GM23338 (cell line): ENCODE measurements at places on chromosomes 2 and 18.

DNA sequence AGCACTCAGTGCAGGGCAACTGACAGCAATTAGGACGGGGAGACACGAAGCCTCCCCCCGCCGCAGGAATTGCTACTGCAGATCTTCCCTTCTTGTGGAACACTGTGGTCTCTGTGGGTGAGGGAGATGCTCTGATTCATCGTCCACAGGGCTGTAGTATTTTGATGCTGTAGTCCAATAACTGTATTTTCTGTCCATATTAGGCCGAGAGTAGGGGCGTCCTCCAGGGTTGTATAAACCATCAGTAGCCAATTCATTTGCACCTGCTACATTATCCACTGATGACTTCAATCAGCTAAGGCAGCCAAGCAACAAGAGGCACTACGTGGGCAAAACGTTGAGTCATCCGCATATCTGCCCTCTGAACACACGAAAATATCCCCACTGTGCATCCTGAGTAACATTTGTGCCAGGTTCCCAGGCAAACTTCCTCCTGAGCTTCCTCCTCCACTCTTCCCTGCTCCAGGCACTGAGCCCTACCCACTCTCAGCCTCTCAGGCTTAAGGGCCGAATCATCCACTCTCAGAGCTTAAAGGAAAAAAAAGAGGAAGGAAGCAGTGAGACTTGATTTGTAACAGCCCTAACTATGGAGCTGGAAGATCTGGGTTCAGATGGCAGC, 62.1 kb downstream of the LBH start:
- no peak for DNase-seq
- H3K4me3 ChIP-seq = no peak overlapping the region
- H3K36me3 ChIP-seq = no peaks in the 10 kb centered on the region
- H3K27ac ChIP-seq = no peak overlapping the region
- H3K4me1 ChIP-seq = peaks cover 15% of the 10 kb centered on the region

DNA sequence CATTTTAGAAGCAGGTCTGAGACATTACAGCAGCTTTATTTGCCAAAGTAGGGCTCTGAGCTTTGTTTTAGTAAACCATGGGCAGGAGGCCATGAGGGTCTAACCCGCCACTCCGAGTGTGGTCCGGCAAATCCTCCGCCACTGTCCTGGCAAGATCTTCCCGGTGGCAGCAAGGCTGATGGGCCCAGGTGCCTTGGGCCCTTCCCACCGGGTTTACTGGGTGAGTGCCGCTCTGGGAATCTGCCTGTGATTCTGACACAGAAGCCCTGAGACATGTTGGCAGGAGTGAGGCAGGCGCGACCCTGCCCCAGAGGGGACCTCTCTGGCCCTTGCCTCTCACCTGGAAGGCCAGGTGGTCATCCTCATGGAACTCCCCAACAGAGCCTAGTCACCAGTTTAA, 29.9 kb downstream of the MTERF4 start:
- no peaks in the 10 kb centered on the region for H3K4me1 ChIP-seq
- H3K4me3 ChIP-seq = no peak overlapping the region
- DNase-seq = no peak
- no peaks in the 10 kb centered on the region for H3K27me3 ChIP-seq

GRCh38 chr2:17470855-17471641, 47.2 kb downstream of the RAD51AP2 start:
- H3K4me1 ChIP-seq = peaks cover 4% of the 10 kb centered on the region; the same call in 1 of the 2 replicates
- no peak overlapping the region for H3K27ac ChIP-seq
- H3K27me3 ChIP-seq = no peaks in the 10 kb centered on the region
- peak; percentile 87 for DNase-seq
- peaks cover 15% of the 10 kb centered on the region; the same call in 1 of the 2 replicates for H3K36me3 ChIP-seq

DNA sequence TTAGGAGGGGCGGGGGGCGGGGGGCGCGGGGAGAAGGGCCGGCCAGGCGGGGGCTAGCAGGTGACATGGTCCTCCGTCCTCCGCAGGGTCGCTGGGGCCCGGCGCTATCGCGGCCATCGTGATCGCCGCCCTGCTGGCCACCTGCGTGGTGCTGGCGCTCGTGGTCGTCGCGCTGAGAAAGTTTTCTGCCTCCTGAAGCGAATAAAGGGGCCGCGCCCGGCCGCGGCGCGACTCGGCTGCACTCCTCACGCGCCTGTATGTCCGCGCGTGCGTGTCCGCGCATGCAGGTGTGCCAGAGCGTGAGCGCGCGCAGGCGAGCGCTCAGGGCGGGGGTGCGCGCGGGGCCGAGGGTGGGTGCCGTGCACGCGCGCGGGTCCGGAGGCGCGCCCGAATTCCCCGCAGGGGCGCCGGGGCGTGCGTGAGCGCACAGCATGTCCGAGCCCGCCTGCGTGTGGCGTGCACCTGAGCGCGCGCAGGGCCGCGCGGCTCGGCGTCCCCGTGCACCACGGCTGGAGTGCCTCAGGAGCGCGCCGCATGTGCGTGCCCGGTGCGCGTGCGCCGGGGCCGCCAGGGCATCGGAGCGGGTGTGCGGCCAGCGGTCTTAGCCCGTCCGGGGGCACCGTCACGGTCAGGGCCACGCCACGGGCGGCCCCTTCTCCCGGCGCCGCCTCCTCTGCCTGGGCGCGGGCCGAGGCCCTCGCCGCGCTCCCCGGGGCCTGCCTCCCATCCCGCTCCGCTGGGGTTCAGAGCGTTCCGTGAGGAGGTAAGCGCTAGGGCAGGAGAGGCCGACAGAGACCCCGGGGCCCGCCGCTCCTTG, 6.3 kb downstream of the SNORC start:
- H3K4me3 ChIP-seq = peak overlapping the region; percentile 64
- DNase-seq = peak; percentile 65
- no peaks in the 10 kb centered on the region for H3K36me3 ChIP-seq
- no peaks in the 10 kb centered on the region; the same call in 1 of the 2 replicates for H3K4me1 ChIP-seq
- H3K27me3 ChIP-seq = peaks cover 28% of the 10 kb centered on the region
- no peak overlapping the region for H3K27ac ChIP-seq

- no peaks in the 10 kb centered on the region for H3K36me3 ChIP-seq
- H3K27ac ChIP-seq = 0 out of 2 replicates have a peak overlapping the region, but pooled peaks have one; percentile 32
- H3K27me3 ChIP-seq = no peaks in the 10 kb centered on the region
Measured at GRCh38 chr2:98464772-98465310, 20.2 kb downstream of the INPP4A start.

- peaks cover 22% of the 10 kb centered on the region for H3K4me1 ChIP-seq
- H3K4me3 ChIP-seq = peak overlapping the region; percentile 66
- H3K27ac ChIP-seq = no peak overlapping the region
Measured at GRCh38 chr2:214810671-214811070, 1.2 kb upstream of the BARD1 start.

GRCh38 chr2:45083175-45083574, 73.9 kb upstream of the SIX2 start:
- no peaks in the 10 kb centered on the region for H3K36me3 ChIP-seq
- DNase-seq = no peak
- no peaks in the 10 kb centered on the region for H3K27me3 ChIP-seq

DNA sequence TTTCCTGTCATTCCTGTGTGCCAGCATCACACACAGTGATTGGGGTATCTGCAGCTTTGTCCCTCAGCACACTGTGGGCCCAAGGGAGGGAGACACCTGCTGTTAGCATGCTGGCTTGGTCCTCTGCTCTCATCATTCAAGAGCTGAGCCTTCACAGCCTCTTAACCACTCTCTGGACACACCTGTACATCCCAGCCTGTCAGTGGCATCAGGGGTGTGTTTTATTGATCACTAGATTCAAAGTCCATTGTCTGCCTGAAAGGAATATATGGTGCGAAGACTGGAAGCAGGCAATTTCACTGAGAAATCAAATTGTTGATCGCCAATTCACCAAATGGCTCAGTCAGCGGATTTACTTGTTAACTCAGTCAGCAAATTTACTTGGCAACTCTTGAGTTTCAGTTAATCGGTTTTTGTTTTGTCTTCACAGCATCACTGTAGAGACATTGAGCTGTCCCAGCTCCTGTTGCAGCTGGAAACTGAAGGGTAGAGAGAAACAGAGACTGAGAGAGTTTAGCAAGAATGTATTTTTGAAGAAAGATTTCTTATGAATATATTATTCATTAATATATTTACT, 56.3 kb upstream of the TMEM200C start:
- no peaks in the 10 kb centered on the region for H3K27me3 ChIP-seq
- no peak overlapping the region for H3K27ac ChIP-seq
- H3K36me3 ChIP-seq = no peaks in the 10 kb centered on the region
- H3K4me3 ChIP-seq = no peak overlapping the region
- DNase-seq = no peak

DNA sequence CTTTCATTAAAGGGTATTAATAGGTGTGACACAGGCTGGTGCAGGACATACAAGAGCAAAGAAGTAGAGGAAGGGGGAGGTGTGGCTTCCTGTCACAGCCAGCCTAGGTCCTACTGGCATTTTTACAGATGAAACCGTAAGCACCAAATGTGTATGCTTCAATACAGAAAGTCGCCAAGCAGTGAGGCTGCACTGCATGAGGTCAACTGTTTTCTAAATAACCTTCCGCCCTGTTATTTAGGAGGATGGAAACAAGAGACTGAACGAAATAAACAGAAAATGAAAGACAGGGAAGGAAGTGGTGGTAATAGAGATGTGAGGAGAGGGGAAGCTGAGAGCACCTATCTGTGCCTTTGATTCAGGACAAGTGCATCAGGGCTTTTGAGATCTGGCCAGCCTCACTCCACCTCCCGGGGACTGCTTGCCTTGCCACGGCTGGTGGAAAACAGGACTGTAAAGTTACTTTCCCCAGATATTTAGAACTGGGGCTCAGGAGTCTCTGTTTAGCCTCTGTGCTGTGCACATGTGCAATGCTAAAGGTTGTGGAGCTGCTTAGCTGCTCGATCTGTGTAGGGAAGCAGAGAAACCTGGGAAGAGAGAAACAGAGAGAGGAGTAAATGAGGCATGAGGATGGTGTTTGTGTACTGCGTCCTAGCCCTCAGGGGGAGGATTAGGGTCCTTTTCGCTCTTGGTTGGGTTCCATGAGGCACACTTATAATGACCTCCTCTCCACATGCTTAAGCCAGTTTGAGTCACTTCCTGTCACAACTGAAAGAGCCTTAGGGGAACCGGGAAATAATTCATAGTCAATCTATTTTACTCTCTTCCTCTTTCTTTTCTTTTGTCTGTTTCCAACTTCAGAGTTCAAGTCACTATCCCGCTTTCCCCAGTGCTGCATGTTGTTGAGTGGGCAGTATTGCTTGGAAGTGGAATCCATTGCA, 62.3 kb upstream of the BOD1L2 start:
- no peak overlapping the region for H3K4me3 ChIP-seq
- H3K4me1 ChIP-seq = peaks cover 22% of the 10 kb centered on the region
- H3K27me3 ChIP-seq = no peaks in the 10 kb centered on the region
- no peaks in the 10 kb centered on the region for H3K36me3 ChIP-seq
- DNase-seq = no peak

GRCh38 chr18:9437021-9437437, 38.3 kb upstream of the RALBP1 start:
- H3K4me3 ChIP-seq = no peak overlapping the region
- DNase-seq = no peak
- no peaks in the 10 kb centered on the region for H3K36me3 ChIP-seq
- 0 out of 2 replicates have a peak, but pooled peaks cover 8% of the 10 kb centered on the region for H3K4me1 ChIP-seq
- no peak overlapping the region for H3K27ac ChIP-seq
- H3K27me3 ChIP-seq = no peaks in the 10 kb centered on the region

DNA sequence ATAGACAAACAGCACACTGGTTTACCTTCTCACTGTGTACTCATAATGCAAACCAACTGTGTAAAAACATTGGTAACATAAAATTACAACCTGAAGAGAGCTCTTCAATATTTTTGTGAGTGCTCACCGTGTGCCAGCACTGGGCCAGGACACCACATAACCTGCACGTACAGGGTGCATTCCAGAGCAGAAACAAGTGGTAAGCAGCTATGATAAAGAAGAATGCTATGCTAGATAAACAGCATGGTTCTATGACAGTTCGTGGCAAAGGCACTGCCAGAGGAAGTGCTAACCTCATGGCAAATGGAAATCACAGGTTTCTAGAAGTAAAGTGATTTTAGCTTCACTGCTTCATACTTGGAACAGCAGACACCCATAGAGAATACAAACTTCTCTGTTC, 343.5 kb downstream of the MTX2 start:
- no peaks in the 10 kb centered on the region for H3K36me3 ChIP-seq
- no peak overlapping the region for H3K4me3 ChIP-seq
- H3K27ac ChIP-seq = no peak overlapping the region

DNA sequence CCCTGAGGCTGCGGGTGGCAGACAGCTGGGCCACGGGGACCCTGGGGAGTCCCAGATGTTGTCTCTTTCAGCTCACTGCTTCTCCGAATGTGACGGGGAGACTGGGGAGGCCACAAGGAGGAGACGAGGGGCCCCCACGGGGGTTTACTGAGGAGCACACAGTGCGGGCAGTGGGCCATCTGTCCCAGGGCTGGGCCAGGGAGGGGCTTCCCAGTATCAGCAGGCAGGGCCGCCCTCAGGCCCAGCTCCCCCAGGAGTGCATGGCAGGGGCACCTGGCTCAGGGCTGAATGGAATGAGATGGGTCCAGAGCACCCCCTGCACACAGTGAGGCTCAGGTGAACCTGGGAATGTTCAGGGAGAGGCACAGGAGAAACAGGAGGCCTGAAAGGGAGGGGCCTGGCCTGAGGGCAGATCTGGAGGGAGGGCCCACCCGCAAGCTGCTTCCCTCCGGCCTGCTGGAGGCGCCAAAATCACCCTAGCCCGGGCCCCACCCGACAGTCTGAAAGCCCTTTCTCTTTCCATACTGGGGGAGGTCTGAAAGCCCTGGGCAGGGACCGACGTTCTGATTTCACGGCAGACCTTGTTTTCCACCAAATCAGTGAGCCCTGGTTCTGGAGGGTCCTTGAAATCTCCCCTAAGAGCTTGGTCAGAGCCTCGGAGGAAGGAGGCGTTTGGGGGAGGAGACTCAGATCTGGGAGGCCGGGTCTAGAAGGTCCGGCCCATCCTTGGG, 35.5 kb upstream of the PTMA start:
- peaks cover 34% of the 10 kb centered on the region for H3K4me1 ChIP-seq
- H3K36me3 ChIP-seq = no peaks in the 10 kb centered on the region
- peak overlapping the region; percentile 100 for H3K27ac ChIP-seq
- peak; percentile 93 for DNase-seq

DNA sequence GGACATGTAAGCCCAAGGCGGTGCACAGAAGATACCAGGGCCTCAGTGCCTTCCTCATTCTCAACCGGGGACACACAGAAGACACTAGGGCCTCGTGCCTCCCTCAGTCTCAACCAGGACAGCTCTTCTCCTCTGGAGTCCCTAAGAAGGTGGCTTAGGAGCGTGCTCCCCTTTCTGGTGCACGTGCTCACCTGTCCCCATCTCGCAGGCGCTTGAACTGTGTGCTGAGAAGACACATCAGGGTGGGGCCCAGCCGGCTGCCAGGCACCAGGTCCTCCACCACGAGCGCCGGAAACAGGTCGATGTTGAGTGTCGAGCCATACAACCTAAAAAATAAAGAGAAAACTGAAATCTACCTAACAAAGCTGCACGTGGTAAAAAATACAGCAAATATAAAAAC, 99.9 kb downstream of the PXDN start:
- no peaks in the 10 kb centered on the region for H3K4me1 ChIP-seq
- peaks cover 21% of the 10 kb centered on the region for H3K36me3 ChIP-seq
- no peak overlapping the region for H3K27ac ChIP-seq
- H3K4me3 ChIP-seq = no peak overlapping the region
- DNase-seq = no peak

DNA sequence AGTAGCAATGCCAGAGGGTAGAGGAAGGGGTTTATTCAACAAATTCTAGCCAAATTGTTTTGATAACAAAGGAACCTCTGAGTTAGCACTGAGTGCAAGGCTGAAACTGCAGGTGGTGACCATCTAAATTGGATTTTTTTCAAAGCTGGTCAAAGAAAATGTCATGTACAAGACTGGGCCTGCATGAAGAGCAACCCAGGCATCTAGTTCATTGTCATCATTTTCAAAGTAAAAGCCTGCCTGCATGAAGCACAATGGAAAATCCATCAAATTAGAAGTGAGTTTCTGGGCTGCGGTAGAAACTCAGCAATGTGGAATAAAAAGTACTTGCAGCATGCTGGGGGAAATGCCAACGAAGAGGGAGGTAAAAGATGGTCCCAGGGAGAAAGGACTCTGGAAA, 80.8 kb upstream of the PPP1CB start:
- DNase-seq = no peak
- H3K27ac ChIP-seq = no peak overlapping the region
- no peak overlapping the region for H3K4me3 ChIP-seq
- H3K27me3 ChIP-seq = no peaks in the 10 kb centered on the region
- H3K4me1 ChIP-seq = no peaks in the 10 kb centered on the region
